ENCODE measurements at places on chromosomes 16 and 17.

GRCh38 chr17:63033142-63033541, 67.1 kb downstream of the TANC2 start:
- DNase-seq: no peak

- DNase-seq: no peak
These were observed 127.2 kb downstream of the CMIP start for GRCh38 chr16:81571592-81572385.

GRCh38 chr17:76376318-76377133, 7.9 kb upstream of the SPHK1 start:
- DNase-seq: no peak

- DNase-seq: no peak
These were observed 24.8 kb downstream of the SNX11 start for GRCh38 chr17:48132385-48132784.

GRCh38 chr17:17305281-17305801, 2.2 kb downstream of the NT5M start:
- DNase-seq: no peak

- no peak for DNase-seq
These were observed 17.1 kb downstream of the TRAF4 start for GRCh38 chr17:28760601-28761562.

DNA sequence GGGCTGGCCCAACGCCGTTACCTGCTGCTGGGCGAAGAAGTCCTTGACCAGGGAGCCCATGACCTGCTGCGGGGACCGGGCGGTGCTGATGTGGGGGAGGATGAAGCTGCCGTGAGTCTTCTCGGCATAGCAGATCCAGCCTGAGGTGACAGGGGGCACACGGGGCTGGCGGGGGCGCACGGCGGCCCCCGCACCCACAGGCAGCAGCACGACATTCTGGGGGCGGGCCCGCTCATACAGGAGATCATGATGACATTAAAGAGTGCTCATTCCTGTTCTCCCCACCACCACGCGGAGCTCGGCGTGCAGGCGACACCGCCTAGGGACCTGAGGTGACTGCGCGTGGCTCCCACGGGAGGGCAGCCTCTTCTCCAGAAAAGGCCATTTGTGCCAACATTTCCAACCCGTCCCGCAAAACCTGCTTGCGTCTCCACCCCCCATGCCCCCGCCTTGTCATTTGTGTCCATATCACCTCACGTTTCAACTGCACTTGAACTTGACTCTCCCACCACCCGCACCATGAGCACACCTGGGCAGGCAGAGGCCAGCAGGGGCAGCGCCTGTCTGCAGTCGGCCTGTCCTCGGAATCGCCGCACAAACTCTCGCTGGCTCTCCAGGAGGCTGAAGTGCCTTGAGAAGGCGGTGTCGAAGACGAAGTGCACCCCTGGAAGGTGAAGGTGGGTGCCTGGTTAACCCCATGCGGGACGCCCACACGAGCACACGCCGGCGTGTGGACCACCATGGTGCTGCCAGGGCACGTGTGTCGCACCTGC, 6.4 kb downstream of the CIAO3 start:
- DNase-seq: no peak

- peak; percentile 77 for DNase-seq
These were observed 2.6 kb upstream of the FMNL1 start for GRCh38 chr17:45218895-45219661.

- no peak for DNase-seq
These were observed 14.2 kb downstream of the ANKFY1 start for GRCh38 chr17:4249452-4250029.

GRCh38 chr17:68387435-68388218, 69.7 kb downstream of the WIPI1 start:
- DNase-seq: no peak

DNA sequence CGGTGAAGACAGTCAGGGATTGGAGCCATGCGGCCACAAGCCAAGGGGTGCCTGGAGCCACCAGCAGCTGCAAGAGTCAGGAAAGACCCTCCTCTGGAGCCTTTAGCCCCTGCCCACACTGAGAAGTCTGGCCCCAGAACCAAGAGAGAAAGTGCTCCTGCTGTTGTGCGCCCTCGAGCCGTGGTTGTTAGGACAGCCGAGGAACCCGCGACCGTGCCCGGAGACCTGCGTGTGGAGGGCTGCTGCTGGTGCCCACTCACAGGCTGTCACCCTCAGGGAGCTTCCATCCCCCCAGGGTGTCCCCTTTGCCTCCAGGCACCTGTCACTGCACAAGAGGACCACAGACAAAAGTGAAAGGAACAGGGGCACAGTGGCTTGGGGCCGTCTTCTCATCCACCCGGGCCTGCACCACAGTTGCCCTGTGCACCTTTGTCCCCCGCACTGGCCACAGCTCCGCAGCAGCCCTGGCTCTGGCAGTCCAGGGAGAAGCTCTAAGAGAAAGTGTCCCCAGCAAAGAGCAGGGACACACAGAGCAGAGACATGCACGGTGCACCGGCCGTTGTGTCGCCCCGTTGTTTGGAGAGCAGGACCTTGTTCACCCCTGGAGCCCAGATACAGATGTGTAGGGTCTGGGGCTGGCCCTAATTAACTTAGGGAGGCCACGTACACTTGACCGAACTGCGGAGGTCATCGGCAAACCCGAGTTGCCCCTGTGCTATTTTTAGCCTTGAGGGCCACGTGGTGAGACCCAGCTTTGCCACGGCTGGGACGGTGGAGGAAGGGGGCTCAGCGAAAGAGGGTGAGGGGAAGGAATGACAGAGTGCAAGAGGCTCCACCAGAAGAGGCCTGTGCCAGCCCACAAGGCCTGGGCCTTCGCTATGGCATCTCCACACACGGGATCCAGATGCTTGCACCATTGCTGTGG, 329.2 kb downstream of the C16orf95 start:
- no peak for DNase-seq

DNA sequence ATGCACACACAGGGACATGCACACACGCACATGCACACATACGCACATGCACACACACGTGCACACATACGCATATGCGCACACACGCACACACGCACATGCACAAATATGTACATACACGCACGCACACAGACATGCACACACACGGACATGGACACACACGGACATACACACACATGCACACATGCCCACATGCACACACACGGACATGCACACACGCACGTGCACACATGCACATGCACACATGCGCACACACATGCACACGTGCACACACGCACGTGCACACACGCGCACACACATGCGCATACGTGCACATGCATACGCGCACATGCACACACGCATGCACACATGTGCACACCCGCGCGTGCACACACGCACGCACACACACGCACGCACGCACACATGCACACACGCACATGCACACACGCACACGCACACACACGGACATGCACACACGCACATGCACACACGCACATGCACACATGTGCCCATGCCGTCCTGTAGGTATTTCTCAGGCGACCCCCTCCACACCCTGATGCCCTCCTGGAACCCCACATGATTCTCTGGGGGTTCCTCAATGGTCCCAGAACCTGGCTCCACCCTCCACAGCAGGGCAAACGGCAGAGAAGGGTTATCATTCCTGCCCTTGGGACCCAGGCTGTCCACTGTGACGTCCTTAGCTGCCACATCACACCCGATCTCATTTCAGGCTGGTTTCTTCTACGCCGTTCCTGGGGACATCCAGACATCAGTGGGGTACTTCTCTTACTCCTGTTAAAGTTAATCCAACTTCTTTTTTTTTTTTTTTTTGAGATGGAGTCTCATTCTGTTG, 9.6 kb upstream of the RBFOX3 start:
- no peak for DNase-seq

- no peak for DNase-seq
These were observed 32.8 kb downstream of the SCNN1B start for GRCh38 chr16:23334950-23335349.

DNA sequence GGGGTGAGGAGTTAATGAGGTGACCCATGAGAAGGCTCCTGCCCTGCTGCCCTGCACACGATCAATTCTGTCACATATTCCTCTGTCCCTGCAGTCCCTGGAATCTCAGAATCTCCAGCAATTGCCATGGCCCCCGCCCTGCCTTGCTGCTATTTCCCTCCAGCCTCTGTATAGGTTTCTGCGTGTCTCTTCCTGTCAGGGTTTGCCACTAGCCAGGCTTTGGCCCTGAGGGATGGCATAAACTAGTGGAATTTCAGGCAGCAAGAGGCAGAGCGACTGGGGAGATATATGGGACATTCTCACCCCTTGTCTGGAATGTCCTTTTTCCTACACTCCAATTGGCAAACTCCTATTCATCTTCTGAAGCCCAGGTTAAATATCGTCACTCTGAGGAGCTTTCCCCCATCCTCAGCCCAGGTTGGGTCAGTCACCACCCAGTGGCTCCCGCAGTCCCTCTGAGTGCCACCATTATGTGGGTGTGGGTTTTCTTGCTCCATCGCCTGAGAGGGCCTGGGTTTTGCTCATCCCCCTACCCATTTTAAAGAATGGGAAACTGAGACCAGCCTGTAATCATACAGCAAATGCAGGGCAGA, 15.5 kb upstream of the NATD1 start:
- DNase-seq: no peak

- DNase-seq: no peak
These were observed 17.0 kb downstream of the FLOT2 start for GRCh38 chr17:28880572-28880945.

- no peak for DNase-seq
These were observed 163.9 kb downstream of the ZFHX3 start for GRCh38 chr16:72884037-72884436.

GRCh38 chr17:59469786-59470485, 95.5 kb upstream of the DHX40 start:
- no peak for DNase-seq
